ENCODE measurements at places on chromosomes 5 and 9.

DNA sequence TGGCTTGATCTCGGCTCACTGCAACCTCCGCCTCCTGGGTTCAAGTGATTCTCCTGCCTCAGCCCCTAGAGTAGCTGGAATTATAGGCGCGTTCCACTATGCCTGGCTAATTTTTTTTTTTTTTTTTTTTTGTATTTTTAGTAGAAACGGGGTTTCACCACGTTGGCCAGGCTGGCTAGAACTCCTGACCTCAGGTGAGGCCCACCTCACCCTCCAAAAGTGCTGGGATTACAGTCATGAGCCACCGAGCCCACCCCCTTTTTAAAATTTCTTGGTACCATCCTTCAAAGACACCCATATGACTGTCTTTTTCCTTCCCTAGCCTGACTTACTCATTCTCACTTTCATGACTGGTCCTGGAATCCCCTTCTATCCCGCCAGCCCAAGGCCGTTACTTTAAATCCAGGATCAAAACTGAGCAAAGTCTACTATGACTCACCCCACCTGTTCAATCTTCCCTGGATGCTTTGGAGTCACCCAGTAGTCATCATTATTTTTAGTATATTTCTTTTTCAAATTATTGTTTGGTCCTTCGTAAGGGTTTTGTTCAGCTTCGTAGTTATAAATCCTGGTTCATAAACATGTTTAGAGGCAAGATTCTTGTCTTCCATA is 1.2 kb upstream of the TBCA start:
- DNase-seq: no peak

- DNase-seq: no peak
These were observed 289.3 kb downstream of the ASTN2 start for GRCh38 chr9:117125531-117125930.

- DNase-seq: no peak
These were observed 10.8 kb upstream of the IFNA2 start for GRCh38 chr9:21395778-21396717.

DNA sequence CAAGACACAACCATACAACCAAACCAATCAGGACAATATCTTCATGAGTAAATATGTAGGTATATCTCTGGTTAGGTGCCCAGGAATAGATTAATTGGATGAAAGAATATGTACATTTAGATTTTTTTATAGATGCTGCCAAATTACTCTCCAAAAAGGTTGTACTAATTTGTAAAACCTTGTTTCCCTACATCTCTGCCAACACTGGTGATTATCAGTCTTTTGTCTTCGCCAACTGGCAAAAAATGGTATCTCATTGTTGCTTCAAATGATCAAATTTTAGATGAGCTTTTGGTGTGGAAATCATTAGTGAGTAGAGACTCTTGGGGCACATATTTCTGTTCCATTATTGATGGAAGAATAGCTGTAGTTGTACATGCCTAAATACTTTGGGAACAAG is 90.7 kb upstream of the ELL2 start:
- no peak for DNase-seq

GRCh38 chr9:95266649-95267048 is 50.9 kb downstream of the FANCC start:
- DNase-seq: no peak
